LHCN-M2 (cell line): ENCODE measurements at places on chromosomes 2 and 18.

- DNase-seq, result no peak
These were observed 40.7 kb downstream of the VIT start for GRCh38 chr2:36737131-36737750.

- peak; percentile 17 for DNase-seq
These were observed 84.1 kb upstream of the POMC start for GRCh38 chr2:25252291-25253152.

DNA sequence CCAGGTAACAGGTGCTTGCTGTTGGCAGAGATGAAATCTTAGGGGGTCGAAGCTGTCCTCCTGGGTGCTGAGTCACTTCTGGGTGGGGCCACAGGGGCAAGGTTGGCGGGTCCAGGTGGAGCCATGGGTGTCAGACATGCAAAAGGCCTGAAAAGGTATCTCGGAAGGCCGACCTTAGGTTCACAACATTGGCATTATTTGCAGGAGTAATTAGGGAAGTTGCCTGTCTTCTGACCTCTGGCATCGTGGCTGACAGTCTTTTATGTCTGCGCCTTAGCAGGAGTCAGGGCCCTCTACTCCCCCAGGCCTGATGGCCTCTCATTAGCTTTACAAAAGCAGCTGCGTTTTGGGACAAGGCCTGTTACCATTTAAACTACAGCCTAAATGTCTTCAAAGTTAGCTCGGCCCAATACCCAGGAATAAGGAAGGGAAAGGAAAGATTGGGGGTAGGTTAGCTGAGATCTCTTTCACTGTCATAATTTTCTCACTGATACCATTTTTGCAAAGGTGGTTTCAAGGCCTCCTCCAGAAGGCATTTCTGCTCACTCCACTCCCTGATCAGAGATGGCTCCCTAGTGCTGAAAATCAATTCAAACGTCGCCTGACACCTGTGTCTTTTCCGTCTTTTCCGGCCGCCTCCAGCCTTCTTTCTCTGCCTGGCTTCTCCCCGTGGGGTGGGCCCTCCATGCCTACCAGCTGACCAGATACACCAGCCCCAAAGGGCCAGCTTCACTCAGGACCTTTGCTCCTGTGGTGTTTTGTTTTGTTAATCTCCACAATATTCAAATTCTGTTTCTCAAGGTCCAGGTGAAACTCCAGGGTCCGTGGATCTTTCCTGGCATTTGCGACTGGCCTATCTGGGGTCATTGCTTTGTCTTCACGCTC, 90.8 kb downstream of the RHOB start:
- no peak for DNase-seq

GRCh38 chr2:31785876-31786275, 205.1 kb upstream of the SRD5A2 start:
- DNase-seq, result no peak

DNA sequence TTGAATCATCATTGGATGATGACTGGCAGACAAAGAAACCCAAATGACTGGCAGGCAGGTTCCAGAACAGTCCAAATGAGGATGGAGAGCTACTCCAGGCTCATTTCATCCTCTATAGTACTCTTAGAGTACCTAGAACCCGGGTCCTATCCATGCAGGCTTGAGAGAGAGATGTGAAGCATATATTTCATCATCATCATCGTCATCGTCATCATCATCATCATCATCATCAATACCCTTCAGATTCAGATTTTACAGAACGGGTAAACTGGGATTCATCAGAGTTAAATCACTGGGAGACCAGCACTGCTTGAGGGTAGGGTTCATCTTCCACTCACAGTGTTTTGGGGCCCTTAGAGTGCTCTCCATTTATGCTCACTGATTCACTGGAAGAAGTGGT, 52.3 kb downstream of the PAX8 start:
- DNase-seq, result no peak

- DNase-seq, result peak; percentile 59
These were observed 3.8 kb downstream of the VSNL1 start for GRCh38 chr2:17544256-17544655.

GRCh38 chr2:3494984-3495666, 24.2 kb downstream of the ADI1 start:
- DNase-seq, result no peak

GRCh38 chr18:2642771-2643170, 12.8 kb upstream of the SMCHD1 start:
- DNase-seq, result no peak

- DNase-seq, result no peak
These were observed 639.1 kb upstream of the SLC39A10 start for GRCh38 chr2:195017890-195018289.

DNA sequence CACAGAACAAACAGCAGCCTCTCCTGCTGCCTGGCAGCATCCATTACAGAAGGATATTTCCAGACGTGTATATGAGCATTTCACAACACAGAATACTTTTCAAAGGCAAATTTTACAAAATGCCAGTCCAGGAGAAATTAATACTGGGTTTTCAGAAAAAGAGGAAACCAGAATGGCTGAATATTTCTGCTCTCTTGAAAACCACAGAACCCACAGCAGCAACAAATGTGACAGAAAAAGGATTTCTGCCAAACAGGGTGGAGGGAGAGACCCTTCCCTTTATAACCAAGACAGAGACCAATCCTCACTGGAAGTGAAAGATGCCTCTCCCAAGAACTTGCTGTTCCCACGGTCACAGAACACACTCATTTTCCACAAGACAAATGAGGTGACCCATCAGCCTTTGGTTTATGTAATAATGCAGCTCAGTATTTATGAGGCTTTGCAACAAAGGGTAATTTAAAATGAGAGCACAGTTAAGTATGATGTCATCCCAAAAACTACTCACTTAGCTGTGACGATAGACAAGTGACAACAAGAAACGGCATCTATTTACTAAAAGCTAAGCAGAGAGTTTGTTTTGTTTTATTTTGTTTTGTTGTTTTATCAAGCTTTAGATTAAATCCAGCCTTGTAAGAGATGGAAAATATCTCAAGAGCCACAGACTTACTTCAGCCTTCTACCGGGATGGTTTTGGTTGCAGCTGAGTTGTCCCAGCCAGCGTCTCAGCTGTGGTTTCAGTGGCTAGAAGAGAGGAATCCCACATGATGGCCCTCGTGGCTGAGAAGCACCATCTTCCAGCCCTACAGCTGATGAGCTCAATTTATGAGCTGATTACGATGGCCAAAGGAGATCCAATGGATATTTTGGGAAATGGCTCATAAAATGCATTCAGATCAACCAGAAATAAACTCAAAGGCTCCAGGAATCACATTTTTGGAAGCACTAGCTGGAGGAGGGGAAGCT, 249.3 kb upstream of the AGAP1 start:
- DNase-seq, result no peak

DNA sequence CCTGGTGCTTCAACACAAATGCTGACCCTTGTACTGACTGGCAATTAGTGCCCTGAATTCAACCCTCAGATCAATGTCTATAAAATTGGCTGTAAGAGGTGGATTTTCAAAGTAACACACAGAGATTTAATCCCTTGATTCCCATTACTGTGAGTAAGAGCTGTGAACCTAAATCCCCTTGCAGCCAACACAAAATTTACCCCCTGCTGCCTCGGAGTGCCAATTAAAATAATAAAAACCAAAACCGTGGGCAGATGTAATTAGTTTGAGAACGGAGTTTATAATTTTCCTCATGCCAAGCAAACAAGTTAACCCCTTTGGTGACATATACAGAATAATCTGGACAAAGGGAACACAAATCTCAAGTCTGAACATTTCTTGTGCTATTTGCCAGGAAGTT, 55.8 kb upstream of the REV1 start:
- DNase-seq, result no peak

DNA sequence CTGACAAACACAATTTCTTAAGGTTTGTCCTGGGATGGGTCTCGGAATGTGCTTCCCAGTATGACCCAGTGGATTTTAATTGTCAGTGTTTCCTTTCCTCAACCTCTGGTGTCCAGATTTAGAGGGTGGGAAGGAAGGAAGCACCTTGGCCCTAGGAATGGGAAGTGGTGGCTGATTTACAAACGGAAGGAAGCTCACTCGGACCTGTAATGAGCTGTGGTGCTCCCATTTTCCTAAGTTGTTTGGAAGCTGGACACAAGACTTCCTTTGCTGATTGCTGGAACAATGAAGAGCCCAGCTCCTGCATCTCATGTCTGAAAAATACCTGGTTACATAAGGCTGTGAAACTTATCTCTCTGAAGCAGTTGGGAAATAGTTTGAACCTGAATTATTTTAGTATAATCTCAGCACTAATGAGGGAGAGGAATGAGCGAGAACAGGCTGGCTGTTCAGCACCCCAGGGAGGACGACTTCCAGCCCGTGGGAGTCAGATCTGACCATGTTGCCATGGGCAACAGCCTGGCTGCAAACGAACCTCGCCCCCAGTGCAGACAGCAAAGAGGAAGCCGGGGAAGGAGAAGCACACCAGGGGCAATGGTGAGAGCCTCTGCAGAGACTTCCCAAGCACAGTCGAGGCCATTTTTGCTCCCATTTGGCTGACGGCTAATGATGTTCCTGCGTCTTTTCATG, 74.4 kb upstream of the ASB18 start:
- no peak for DNase-seq

DNA sequence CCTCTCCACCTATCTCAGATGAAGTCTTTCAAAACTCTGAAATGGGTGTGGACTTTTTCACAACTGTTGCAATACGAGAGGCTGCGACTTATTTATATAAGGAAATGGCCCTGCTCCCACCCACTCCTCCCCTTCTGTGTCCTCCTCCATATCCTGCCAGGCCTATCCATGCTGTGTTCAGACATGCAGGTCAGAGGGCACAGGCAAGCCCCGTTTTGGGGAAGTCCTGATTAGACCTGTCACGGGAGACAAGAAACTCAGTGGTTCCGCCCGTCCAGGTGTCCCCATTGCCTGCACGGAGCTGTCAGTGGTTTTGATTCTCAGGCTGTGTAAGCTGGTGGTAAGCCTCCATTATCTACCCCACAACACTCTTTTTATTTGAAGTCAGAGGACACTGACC, 99.6 kb upstream of the MGAT5 start:
- DNase-seq, result no peak

GRCh38 chr2:237538001-237538720, 28.2 kb upstream of the PRLH start:
- DNase-seq, result no peak

- DNase-seq, result no peak
These were observed 153.8 kb downstream of the TTC32 start for GRCh38 chr2:19748073-19748375.

- DNase-seq, result no peak
These were observed 1.8 kb upstream of the PDE11A start for GRCh38 chr2:178074123-178075005.

- peak; percentile 59 for DNase-seq
These were observed 1.3 kb downstream of the CEP68 start for GRCh38 chr2:65057391-65058052.
